Brain (organoid and tissue), 16 donors: ENCODE measurements at places on chromosomes 16 and 17.

DNA sequence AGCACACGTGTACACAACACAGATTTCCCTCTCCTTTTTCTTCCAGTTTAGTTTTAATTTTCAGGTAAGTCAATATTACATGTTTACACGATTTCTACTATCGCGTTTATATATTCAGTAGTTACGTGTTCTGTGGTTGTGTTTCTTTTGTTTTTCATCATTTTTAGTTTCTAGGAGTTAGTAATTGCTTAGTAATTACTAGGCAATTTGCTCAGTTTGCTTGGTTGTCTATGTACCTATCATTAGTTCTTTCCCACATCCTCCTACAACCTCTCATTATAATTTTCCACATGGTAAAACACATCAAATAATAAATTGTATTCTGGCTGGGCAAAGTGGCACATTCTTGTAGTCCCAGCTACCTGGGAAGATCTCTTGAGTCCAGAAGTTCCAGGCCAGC is 24.6 kb upstream of the GUCY2D start:
- no peak for DNase-seq

DNA sequence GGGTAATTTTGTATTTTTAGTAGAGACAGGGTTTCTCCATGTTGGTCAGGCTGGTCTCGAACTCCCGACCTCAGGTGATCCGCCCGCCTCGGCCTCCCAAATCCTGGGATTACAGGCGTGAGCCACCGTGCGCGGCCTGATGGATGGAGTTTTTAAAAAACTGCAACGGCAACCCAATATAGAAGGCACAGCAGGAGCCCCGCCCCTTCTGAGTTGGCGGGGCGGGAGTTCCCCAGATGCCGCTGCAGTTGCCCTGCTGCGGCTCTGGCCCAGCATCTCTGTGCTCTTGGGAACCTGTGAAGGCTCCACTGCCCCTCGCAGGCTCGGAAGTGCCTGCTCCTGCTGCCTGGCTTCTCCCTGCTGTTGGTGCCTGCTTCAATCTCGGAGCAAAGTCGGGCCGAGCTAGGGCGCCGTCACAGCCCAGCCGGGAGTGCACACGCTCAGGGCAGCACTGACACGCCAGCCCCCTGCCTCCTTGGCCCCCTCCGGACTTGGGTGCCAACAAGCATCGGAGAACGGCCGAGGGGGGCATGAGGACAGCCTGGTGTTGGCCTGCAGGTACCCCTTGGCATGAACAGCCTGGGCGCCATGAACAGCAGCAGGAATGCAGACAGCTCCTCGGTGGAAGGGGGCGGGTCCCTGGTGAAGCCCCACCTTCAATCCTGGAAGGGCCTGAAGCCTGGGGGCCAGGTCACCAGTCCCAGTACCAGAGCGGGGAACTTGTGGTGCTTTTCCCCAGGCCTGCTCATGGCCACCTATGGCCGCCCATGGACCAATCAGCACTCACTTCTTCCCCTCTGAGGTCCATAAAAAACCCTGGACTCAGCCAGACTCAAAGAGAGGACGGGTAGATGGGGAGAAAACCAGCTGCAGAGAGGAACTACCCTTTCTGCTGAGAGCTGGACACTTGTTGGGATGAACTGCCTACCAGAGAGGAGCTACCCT is 2.3 kb upstream of the NT5M start:
- peak; percentile 18 for DNase-seq

DNA sequence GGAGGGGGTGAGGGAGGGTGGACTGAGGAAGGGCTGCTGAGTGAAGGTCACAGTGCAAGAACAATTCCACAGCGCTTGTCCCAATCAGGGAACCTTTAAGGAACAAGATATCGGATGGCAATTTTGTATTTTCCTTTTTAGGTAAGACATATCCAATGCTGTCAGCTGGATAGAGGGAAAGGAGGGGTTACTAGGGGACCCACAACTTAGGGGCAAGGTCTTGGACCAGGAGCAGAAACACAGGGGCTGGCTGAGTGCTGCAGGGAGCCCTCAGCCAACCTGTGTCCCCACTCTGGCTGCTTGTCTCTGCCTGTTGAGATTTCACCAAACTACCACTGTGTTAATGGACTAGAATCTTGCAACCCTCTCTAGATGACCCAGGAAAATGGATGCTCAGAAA is 47.6 kb downstream of the AKAP1 start:
- DNase-seq = no peak

DNA sequence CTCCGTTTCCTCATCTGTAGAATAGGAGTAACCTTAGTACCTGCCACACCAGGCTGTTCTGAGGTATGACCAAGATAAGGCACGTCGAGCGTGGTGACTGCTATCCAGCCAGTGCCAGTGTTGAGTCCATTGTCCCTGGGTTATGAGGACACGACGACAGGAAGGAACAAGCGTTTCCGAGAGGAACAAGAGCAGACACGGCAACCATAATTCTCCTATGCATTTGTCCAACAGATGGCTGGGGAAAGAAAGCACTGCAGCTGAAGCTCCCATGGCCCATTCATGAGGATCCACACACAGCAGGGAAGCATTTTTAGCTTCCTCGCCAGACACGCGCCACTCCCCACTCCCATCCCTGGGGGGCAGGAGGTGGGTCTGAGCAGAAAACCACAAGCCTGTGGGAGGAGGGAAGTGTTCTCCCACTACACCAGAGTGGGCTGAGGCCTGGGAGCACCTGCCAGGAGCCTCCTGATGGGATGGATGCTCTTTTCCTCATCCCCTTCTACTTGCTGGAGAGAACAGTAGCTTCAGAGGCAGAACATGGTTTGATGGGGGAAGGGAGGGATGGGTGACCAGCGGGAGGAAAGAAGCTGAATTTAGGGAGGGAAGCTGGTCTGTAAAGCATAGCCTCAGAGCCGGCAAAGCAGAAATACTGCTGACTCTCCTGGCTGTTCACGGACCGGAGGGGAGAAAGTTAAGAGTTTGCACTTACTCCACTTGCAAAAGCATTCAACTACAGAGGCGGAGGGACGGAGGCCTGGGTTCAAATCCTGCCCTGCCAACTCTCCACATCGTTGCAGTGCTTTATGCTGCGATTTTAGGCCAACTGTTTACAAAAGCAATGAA is 2.7 kb downstream of the COTL1 start:
- DNase-seq = no peak

DNA sequence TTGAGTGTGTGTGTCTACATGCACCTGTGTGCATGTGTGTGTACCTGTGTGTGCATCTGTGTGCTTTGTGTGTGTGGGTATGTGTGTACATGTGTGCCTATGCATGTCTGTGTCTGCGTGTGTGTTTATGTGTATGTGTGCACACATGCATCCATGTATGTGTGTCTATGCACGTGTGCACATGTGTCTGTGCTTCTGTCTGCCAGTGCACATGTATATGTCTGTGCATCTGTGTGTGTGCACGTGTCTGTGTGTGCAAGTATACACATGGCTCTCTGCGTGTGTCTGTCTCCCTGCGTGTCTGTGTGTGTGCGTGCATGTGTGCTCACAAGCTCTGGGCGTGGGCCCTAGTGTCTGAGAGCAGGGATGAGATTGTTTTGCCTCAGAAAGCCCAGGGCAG is 85.3 kb upstream of the SEC14L1 start:
- no peak for DNase-seq

DNA sequence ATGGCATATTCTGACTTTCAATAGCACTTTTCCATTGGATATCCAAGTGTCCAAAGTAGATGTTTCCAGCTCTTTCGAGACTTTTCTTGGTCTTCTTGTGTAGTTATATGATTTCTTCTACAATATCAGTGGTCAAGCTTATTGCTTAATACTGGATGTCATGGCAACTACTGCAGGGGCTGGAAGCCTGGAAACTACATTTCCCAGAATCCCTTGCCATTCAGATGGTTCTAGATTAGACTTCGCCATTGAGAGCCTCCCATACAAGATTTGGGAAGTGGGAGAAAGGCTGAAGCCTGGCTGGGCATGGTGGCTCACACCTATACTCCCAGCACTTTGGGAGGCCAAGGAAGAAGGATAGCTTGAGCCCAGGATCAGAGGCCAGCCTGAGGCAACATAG is 153.6 kb downstream of the C16orf95 start:
- DNase-seq = no peak

DNA sequence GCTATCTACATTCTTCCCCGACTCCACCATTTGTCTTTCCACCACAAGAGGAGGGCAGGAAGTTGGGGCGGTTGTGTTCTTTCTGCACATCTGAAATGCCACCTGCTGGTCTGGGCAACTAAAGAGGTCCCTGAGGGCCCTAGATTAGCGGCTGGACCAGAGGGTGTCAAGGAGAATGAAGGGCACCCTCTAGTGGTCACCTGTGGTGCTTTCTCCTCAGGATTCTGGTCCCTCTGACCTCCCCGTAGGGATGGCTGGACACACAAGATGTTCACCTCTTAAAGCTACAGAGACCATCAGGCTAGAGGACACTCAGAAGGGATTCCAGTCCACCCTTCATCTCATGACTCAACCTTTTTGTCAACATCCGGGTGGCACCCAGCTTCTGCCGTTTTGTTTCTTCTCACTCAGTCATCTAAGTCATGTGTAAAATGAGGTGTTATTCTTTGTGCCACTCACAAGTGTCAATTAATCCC is 2.9 kb upstream of the SCIMP start:
- DNase-seq = no peak

- DNase-seq = no peak
Measured at GRCh38 chr16:10972108-10972818, 27.9 kb downstream of the CLEC16A start.

DNA sequence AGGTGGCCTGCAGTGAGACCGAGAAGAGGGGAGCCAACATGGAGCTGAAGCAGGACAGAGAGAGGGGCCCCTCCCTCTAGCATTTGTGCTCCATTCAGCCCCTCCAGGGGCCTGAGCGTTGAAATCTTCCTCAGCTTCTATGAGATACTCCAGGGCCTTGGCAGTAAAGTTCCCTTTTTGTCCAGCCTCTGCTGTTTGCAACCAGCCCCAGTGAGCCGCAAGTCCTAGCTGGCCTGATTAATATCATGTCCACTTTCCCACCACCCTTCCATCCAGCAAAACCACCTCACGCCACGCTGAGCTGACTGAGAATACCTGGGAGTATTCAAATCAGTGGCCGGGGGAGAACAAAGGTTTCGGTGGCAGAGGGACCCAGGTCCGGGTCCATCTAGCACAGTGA is 11.7 kb upstream of the RPH3AL start:
- no peak for DNase-seq

DNA sequence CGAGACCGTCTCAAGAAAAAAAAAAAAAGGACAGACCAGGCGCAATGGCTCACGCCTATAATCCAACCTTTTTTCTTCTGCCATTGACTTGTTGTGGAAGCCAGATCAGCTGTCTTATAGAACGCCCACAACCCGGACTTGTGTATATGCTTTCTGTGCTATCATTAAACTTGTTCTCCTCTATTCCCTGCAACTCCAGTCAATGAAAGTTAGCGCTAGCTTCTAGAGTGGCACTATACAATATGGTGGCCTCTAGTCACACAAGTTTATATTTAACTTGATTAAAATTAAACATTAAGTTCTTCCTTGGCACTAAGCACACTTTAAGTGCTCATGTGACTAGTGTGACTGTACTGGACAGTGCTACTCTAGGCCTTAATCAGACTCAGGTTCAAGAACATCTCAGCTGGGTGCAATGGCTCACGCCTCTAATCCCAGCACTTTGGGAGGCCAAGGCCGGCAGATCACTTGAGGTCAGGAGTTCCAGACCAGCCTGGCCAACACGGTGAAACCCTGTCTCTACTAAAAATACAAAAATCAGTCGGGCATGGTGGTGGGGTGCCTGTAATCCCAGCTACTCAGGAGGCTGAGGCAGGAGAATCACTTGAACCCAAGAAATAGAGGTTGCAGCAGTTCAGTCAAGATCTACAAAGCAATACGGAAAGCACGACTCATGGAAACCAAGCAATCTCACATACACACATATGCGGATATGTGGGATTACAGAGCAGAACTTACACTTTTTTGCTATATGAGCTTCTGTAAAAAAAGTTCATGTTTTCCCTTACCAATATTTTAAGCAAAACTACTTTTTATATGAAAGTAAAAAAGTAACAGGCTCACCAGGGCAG is 18.8 kb upstream of the GLG1 start:
- no peak for DNase-seq

DNA sequence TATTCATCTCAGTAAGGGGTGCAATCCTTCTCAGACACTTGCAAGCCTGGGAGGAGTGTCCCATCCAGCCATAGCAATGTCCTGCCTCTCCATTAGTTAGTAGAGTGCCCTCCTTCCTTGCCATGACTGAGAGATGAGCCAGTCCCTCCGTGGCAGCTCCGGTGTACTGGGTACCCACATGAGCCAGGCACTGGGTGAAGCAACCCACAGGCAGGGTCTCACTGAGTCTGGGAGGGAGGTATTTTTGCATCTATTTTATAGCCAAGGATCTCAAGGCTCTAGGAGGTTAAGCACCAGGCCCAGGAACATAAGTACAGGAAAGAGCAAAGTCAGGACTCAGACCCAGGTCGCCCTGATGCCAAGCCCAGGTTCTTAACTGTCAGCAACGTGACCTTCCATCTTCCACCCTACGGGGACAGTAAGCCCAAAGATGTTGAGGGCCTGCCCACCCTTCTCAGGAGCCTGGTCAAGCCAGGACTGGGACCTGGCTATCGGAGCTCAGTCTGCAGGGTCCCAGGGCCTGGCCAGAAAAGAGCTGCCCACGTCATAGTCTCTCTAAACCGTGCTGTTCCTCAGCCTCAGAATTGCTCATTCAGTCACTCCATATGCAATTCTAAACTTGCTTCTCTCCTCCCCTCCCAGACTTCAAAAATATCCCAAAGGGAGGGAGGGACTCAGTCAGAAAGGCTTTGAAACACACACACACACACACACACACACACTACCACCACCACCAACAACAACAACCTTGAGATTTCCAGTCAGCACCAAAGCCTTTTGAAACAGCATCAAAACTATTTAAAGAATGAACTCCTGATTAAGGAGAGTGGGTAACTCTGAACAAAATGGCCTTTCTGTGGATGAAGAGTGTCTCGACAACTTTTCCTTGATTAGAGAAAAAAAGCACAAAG is 16.6 kb downstream of the NOS2 start:
- DNase-seq = no peak

DNA sequence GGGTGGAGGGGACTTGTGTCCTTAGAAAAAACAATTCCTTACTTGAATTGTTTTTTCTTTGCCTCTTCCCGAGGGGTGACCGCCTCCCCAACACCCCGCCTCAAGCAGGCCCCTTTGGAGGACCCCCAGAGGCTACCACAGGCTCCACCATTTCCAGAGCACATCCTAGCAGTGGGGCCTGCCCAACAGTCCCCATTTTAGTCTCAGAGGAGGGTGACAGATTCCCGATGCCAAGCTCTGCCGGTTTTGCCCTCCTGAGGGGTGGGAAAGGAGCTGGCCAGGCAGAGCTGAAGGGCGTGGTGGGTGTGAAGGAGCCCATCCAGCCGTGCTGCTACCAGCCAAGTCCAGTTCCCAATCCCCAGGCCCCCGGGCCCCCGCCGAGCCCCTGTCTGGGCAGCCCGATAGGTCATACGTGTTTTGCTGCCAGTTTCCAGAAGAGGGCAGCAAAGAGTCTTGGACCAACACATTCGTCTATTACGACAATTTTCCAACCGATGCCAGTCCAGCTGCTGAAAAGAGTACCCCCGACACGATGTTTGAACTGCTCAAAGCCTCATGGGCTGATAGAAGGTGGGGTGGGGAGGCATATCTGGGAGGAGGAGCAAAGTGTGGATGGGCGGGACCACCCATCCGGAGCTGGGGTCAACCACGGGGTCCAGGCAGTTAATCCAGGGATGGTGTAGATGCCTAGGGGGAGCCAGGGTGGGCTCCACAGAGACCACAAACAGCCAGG is 18.8 kb upstream of the GAA start:
- DNase-seq = peak; percentile 66

- no peak for DNase-seq
Measured at GRCh38 chr16:1377406-1378010, 25.8 kb downstream of the GNPTG start.
